Activated CD4-positive, alpha-beta T cell treated with anti-CD3 and anti-CD28 coated beads, Interleukin-2, amount 10 ng/mL, durations not matched to agents 7 days and 5 days (primary cell): ENCODE measurements at places on chromosomes 7 and 10. TPM values are rescaled to one million over a fixed set of nuclear protein-coding genes. Genes with fewer than 3 reads are reported as not detected.

Gene AKR1C8
- 0.50 TPM for total RNA-seq

Gene EIF3B
- total RNA-seq: 148 TPM

GRCh38 chr10:70357565-70357964, 24.9 kb downstream of the LRRC20 start:
- peaks cover 3% of the 10 kb centered on the region for H3K36me3 ChIP-seq
- no peak for DNase-seq
- H3K4me3 ChIP-seq: no peak overlapping the region
- peaks cover 16% of the 10 kb centered on the region for H3K4me1 ChIP-seq
- no peaks in the 10 kb centered on the region for H3K27me3 ChIP-seq

DNA sequence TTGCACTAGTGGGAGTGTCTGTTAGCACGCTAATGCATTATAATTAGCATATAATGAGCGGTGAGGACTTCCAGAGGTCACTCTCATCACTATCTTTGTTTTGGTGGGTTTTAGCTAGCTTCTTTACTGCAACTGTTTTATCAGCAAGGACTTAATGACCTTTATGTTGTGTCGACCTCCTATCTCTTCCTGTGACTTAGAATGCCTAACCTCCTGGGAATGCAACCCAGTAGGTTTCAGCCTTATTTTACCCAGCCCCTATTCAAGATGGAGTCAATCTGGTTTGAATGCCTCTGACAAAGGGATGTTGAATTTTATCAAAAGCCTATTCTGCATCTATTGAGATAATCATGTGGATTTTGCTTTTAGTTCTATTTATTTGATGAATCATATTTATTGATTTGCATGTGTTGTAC, 22.5 kb upstream of the ZNF518A start:
- H3K4me1 ChIP-seq: no peaks in the 10 kb centered on the region
- H3K36me3 ChIP-seq: no peaks in the 10 kb centered on the region
- no peak for DNase-seq
- no peak overlapping the region for H3K4me3 ChIP-seq
- H3K27me3 ChIP-seq: peaks cover 70% of the 10 kb centered on the region
- H3K27ac ChIP-seq: no peak overlapping the region

- no peak overlapping the region for H3K4me3 ChIP-seq
- H3K27ac ChIP-seq: no peak overlapping the region
- H3K27me3 ChIP-seq: no peaks in the 10 kb centered on the region
- H3K4me1 ChIP-seq: no peaks in the 10 kb centered on the region
- H3K36me3 ChIP-seq: no peaks in the 10 kb centered on the region
- no peak for DNase-seq
Measured at GRCh38 chr10:23780331-23780730, 341.5 kb downstream of the OTUD1 start.
